ENCODE measurements at places on chromosomes 12 and 14.

GRCh38 chr14:55921511-55921910, 196.7 kb upstream of the PELI2 start:
- no peak for DNase-seq

GRCh38 chr12:54034785-54035310, 2.0 kb downstream of the HOXC5 start:
- DNase-seq: no peak

DNA sequence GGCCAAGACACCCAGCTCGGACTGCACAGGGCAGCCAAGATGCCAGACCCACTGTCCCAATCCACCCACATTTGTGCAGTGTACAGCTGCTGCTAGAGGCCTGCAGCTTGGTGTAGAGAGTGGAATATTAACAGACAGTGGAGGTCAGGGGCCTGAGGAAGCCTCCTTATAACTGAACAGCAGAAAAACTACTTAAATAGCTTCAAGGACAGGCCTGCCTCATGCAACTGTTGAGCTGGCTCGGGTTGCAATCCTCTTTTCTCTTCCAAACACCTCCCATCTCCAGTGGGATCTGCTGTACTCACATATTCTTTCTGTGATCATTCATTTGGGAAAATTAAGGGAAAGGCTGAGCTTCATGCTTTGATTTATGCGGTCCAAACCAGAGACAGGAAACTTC, 1043.2 kb upstream of the TMEM132C start:
- no peak for DNase-seq

DNA sequence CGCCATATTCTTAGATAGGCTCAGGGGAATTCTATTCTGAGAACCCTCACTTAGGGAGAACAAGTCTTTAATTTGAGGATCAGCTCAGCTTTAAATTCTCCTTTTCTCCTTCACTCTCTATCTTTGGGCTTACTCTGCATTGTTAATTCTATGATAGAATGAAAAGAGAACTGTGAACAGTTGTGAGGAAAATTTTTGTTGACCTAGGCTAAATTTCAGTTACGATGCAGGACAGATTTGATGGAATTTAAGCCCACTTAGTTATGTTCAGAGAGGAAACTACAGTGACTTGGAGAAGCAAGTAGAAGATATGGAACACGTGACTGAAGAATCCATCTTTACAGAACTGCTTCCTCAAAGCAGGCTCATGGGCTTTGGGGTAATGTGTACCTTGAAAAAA, 82.7 kb downstream of the TBC1D30 start:
- DNase-seq: no peak

DNA sequence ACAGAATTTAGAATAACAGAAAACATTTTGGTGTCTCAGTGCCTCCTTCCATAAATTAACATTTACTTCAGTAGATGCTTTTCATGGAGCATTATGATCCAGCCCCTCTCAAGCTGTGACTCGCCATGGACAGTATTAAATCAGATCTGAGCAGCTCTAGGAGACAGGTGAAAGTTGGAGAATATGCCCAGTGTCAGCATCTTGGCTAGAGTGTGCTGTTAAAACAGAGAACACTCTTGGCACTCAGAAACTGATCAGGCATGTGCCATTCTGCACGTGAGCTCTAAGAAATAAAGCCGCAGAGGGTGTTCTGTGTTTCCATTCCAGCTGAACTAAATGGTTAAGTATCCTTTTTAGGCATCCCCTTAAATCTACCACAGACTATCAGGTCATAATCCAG, 68.0 kb downstream of the DIP2B start:
- DNase-seq: no peak

GRCh38 chr14:47252802-47253201, 422.6 kb downstream of the MDGA2 start:
- no peak for DNase-seq

DNA sequence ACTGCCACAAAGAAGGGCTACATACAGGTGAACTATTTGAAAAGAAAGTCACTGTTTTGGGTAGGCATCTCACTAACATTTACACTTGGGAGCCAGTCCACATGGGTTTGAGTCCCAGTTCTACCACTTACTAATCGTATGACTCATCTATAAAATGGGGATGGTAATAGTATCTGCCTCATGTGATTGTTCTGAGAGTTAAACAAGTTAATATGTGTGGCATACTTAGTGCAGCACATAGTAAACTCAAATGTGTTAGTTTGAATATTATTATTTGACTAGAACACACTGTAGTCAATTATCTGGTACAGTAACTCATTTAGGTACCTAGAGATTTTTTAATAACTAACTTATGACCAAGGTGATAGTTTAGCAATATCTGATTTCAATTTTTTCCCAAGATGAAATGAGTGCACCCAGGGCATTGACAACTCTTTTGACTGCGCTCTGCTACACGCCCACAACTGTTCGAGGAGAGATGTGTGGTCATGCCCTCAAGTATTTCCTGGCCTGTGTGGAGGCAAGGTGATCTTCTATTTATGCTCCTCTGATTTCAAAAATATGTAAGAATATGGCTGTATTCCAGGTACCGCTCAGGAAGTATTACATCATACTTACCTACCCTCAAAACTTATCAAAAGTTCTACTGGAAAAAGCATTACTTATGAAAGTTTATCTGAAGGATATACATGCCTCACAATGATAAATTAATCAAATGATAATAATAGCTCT, 210.6 kb upstream of the EGLN3 start:
- DNase-seq: no peak

DNA sequence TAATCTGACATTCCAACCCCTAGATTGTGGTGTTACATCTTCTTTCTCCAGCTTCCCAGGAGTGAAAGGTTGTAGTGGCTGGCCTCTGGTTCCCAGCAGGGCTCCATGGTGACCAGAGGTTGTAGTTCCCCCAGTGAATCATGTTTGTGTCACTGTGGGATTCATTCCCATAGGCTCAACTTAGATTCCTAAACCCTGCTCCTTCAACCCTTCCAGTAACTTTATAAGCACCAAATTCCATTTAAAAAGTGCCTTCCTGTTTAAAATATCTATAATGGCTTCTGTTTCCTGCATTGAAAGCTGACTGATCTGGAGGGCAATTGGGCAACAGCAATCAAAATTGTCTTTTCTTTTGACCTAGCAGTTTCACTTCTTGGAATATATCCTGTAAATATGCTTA, 40.5 kb upstream of the TBC1D15 start:
- peak; percentile 48 for DNase-seq

DNA sequence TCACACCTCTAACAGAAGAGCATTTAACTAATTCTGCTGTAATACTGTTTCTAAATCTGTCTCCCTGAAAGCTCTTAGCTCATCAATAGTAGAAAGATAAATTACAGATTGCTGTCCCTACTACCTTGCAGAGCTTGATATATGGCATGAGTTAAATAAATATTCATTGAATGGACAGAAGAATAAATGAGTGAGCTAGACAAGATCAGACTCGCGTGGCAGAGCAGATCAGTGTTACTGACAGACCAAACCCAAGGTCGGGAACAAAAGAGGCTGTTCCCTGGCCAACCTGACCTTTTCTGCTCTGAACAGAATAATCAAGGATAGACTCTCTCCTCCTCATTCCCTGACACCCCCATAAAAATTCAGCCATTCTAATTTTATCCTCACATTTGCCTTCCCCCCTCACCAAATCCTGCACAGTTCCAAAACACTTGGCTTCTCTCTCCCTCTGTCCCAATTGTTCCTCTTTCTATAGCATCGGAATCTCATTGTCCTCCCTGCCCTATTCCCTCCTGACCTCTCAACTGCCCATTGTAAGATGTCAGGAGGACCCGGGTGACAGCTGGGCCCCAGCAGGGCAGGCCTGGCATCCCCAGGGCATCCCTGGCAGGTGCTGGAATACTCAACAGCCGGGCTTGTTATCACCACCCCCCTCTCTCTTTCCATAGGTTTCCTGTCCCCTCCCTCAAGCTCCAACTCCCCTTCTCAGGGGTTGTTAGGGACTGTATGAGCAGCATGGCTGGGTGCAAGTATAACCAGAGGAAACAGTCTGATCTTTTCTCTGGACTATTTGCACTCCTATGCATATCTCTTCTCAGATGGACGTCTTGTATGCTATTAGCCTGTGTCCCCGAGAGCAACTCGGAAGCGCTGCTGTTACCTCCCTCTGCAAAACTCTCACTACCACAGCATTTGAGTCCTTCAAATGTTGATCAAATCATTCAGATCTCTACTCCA, 19.9 kb downstream of the NEUROD4 start:
- DNase-seq: no peak

DNA sequence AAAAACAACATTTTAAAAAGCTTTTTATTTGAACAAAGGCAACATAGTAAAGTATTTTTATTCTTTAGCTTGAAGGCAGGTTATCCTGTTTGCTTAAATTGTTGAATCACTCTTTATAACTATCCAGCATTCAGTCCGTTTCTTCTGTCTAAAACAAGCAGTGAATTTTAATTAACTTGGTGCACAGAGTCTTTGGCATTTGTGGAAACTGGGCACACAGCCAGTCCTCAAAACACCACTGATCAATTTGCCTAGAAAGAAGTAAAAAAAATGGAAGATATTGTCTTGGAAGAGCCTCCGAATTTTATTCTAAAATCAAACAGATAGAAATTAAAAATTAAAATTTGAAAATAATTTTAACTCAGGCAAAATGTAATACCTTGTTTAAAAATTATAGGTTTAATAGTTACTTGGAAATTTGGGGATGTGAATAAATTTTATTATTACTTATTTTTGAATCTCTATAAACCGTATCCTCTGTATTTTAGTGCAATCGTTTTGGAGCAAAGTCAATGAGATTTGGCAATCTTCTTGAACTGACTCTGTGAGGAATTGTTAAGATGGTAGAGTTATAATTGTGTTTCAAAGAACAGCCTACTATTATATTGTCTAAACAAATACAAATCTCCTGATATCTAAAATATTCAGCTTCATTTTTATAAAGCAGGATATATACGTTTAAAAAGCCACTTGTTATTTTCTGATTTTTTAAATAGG, 927.0 kb downstream of the SLC16A7 start:
- no peak for DNase-seq

GRCh38 chr12:26874501-26875296, 41.7 kb upstream of the ITPR2 start:
- no peak for DNase-seq

DNA sequence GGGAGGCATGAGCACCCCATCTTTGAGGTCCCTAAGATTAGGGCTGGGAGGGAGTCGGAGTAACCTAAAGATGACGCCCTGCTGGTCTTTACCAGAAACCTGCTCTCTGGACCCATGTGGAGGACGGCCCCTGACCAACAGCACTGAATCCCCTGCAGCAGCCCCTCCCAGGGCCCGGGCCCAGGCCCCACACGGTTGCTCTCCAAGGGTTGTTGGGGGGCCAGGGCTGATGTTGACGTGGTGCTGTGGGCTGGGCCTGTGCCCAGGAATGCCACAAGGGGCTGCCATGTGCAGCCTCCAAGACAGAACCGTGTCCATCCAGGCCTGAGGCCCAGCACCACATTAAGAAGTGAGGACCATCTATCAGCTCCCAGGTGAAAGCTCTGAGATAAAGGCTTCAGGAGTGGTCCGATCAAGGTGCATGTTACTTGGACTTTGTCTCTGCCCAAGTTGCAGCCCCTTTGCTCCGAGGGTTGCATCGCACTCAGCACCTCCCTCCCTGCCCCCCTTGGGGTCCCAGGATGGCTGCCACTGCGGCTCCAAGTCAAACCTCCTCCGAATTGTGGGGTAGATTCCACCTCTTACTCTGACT, 29.6 kb downstream of the LRCOL1 start:
- no peak for DNase-seq

DNA sequence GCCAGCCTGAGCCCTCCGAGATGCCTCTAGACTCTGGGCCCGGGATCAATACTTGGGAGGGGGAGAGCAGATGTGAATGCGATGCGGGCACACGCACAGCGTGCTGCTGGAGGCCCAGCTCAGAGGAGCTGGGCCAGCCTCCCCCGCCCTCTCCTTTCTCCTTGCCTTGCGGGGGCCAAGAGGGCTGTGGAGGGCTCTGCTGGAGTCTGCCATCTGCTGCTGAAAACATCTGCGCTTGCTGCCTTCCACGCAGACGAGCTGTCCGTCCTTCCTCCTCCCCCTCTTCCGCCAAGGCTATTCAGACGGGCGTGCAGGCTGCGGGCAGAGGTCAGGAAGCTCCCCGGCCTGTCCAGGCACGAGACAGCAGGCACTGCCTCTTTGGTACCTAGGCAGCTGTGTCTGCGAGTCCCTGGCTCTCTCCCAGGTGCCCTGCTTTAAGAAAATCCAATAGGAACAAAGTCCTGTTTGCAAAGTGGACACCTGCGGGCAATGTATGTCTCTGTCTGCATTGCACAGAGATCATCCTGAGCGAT, 75.2 kb downstream of the SPRING1 start:
- DNase-seq: no peak

DNA sequence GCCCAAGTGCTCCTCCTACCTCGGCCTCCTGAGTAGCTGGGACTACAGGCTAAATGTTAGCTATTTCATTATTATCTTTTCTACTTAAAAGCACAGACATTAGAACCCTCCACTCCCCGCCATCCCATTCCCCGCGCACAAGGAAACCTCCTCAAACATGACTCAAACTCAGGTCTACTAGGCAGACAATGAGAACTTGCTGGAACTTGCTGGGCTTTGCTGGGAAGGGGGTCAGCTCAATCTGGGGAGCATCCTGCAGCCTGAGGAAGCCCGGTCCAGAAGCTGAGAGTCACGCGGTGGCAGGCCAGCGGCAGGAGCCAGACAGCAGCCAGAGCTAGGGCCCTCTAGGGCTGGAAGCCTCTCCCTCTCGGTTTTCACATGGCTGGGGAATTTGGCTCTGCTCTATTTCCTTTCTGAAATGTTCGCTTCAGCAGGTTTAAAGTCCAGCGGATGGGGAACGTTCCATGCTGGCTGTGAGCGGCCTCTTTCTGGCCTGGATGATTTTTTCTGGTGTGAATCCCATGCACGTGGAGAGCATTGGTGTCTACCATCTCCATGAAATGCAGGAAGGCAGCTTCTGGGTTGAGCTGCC, 68.5 kb downstream of the SLC6A12 start:
- no peak for DNase-seq

GRCh38 chr14:85728476-85729065, 198.6 kb downstream of the FLRT2 start:
- no peak for DNase-seq

- DNase-seq: no peak
Measured at GRCh38 chr12:5242440-5242839, 189.5 kb upstream of the NTF3 start.

- DNase-seq: peak; percentile 11
Measured at GRCh38 chr14:39434401-39434800, 2.2 kb upstream of the FBXO33 start.

- no peak for DNase-seq
Measured at GRCh38 chr14:106277503-106277902, 751.1 kb downstream of the TMEM121 start.

Data from RCC 7860 (cell line).